ENCODE measurements at places on chromosomes 2 and 18.

DNA sequence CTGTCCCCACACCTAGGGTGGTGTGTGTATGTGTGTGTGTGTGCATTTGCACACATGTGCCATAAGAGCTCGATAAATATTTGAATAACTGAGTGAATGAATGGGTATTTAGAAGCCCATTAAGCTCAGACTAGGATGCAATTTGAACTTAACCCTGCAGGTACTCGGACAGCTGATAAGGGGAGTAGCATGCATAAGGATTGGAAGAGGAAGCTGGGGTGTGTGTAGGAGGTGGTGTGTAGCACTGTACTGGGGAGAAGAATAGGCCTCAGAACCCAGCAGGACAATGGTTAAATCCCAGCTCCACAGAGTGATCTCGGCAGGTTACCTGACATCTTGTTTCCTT lies 1.8 kb upstream of the KCNF1 start:
- DNase-seq, result no peak

DNA sequence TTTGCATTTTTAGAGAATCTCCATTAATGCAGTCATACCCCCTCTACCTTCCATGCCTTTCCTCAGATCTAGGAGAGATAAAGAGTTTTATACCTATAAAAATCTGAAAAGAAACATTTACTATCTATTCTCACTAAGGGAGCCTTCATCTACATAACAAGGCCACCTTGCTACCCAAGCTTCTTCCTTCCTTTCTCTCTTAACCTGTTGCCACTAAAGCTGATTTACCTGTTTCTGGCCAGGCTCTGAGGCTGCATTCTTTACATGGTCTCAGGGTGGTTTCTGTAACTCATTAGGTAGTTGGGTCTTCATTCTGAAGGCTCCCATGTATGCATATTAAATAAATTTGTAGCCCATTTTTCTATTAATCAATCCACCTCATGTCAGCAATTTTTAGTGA lies 391.6 kb downstream of the DLGAP1 start:
- DNase-seq, result no peak

GRCh38 chr2:231904161-231904611 lies 22.0 kb downstream of the NPPC start:
- no peak for DNase-seq

DNA sequence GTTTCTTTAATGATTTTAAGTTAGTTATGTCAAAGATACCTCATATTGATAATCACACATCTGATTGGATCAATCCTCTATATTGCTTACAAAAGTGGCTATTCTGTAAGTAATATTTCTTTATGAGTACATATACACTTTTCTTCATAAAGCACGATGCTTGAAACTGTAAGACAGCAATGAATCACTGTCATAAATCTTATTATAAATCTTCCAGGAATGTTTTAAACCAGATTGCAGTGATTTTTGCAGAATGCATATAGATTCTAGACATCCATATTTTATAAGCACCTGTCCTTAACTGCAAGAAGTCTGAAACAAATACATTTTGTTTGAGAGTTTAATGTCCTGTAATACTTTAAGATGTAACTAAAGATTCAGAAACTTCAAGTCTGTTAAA lies 367.0 kb upstream of the FANCL start:
- no peak for DNase-seq

DNA sequence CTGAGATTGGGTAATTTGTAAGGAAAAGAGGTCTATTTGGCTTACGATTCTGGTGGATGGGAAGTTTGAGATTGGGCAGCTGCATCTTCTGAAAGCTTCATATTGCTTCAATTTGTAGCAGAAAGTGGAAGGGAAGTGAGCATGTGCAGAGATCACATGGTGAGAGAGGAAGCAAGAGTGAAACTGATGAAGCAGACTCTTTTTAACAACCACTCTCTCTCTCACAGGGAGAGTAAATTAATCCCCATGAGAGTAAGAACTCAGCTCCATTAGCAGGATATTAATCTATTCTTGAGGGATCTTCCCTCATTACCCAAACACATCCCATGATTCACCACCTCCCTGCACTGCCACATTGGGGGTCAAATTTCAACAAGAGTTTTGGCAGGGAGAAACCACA lies 298.5 kb upstream of the CELF4 start:
- no peak for DNase-seq

Measured in D721Med (cell line).